ENCODE measurements at places on chromosomes 2 and 18. TPM values are rescaled to one million over a fixed set of nuclear protein-coding genes. Genes with fewer than 3 reads are reported as not detected.

DNA sequence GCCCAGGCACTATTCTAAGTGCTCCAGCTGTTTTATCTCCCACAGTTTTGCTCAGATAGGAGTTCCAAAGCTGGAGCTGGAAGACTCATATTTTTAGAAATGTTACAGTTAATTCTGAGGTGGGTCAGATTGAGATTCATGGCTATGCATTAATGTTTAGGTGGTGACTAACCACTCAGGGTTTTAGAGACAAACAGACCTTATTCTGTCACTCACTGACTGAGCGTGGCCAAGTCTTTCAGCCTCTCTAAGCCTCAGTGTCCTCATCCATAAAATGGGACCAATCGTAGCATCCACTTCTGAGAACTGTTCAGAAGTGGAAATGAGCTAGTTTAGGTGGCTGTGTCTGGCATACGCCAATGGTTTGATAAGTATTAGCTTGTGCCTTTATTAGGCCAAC lies 4.3 kb upstream of the CASP8 start:
- peaks cover 45% of the 10 kb centered on the region for H3K36me3 ChIP-seq
- DNase-seq = no peak
- H3K4me3 ChIP-seq = no peak overlapping the region
- H3K27me3 ChIP-seq = no peaks in the 10 kb centered on the region
- peaks cover 71% of the 10 kb centered on the region for H3K4me1 ChIP-seq

DNA sequence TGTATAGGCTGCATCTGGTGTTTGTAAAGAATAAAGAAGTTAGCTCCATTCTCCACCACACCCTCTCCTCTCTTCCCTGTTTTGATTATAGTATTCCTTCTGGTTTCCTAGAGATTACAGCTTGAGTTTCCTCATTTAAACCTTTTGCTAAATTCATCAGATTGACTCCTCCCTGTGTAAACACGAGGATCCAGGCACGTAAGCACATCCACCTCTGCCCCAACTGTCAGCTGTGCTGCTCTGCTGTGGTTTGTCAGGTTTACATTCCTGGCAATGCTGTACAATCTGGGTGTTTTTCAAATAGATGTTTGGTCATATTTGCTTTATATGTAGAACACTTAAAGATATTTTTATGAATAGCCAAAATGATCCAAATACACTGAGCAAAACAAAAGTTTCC lies 302.8 kb downstream of the PTGR3 start:
- H3K27me3 ChIP-seq = no peaks in the 10 kb centered on the region
- no peak overlapping the region for H3K27ac ChIP-seq
- no peak overlapping the region for H3K4me3 ChIP-seq
- peaks cover 2% of the 10 kb centered on the region for H3K4me1 ChIP-seq
- DNase-seq = no peak
- H3K36me3 ChIP-seq = peaks cover 1% of the 10 kb centered on the region

GRCh38 chr2:95383635-95384027 lies 18.9 kb upstream of the FAHD2A start:
- H3K27me3 ChIP-seq = no peaks in the 10 kb centered on the region
- DNase-seq = no peak
- no peak overlapping the region for H3K4me3 ChIP-seq
- no peak overlapping the region for H3K27ac ChIP-seq

DNA sequence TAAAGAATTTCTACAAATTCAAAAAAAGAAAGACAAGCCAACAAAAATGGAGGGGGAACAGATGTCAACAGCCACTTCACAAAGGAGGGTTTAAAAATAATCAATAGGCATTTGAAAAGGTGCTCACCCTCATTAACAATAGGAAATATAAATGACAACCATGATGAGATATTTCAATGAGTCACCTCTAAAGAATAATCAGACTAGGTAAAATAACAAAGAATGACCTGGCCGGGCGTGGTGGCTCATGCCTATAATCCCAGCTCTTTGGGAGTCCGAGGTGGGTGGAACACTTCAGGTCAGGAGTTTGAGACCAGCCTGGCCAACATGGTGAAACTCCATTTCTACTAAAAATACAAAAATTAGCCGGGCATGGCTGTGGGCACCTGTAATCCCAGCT lies 133.6 kb downstream of the KCNE4 start:
- H3K4me3 ChIP-seq = no peak overlapping the region
- H3K4me1 ChIP-seq = no peaks in the 10 kb centered on the region
- H3K27me3 ChIP-seq = no peaks in the 10 kb centered on the region
- no peak for DNase-seq

GRCh38 chr2:205868053-205868452 lies 185.8 kb downstream of the NRP2 start:
- H3K27ac ChIP-seq = no peak overlapping the region
- H3K4me3 ChIP-seq = no peak overlapping the region
- DNase-seq = no peak

Gene RFX8
- total RNA-seq = not detected

Gene FSIP2
- not detected for total RNA-seq

- H3K27me3 ChIP-seq = peaks cover 75% of the 10 kb centered on the region
- H3K4me3 ChIP-seq = peak overlapping the region; percentile 74
- DNase-seq = no peak
- H3K27ac ChIP-seq = peak overlapping the region; percentile 34
- H3K4me1 ChIP-seq = peaks cover 28% of the 10 kb centered on the region
Measured at GRCh38 chr2:205686056-205686782, 3.9 kb downstream of the NRP2 start.

DNA sequence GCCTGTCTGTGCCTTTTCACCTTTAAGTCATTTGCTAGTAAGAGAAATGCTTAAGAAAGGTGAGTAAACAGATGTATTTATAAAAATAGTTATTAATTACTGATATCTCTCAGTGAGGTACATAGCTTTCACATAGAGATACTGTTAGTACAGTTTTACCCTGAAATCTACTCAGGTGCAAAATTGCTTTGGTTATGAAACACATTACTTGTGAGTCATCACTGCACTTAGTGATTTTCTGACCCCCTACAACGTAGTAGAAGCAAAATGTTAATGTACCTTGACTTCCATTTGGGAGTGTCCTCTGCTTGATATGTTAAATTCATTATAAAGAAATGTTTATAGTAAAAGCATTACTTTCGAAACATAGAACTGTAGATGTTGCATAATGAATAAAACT lies 6.5 kb downstream of the GLS start:
- H3K36me3 ChIP-seq = peaks cover 58% of the 10 kb centered on the region
- peak overlapping the region; percentile 20 for H3K27ac ChIP-seq
- no peak for DNase-seq
- H3K27me3 ChIP-seq = no peaks in the 10 kb centered on the region
- H3K4me1 ChIP-seq = peaks cover 73% of the 10 kb centered on the region

DNA sequence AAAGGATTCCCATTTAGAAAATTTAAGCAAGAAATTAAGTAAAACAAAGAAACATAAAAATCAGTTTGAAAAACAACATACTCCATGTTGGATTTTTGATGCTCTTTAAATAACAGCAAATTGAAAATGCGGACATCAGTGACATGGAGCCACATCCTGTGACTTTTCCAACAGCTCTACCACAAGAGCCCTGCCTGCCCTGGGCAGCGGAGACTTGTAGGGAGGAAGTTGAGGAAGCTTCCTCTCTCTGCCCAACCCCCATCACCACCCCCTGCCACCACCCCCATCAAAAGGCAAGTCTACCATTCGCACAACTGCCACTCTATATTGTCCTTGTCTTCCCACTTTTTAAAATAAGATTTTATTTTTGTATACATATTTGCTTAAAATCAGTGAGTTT lies 32.8 kb upstream of the DAPL1 start:
- no peak overlapping the region for H3K4me3 ChIP-seq
- no peaks in the 10 kb centered on the region for H3K36me3 ChIP-seq
- H3K27ac ChIP-seq = no peak overlapping the region
- H3K27me3 ChIP-seq = no peaks in the 10 kb centered on the region
- H3K4me1 ChIP-seq = no peaks in the 10 kb centered on the region

Gene GULP1
- total RNA-seq = not detected

DNA sequence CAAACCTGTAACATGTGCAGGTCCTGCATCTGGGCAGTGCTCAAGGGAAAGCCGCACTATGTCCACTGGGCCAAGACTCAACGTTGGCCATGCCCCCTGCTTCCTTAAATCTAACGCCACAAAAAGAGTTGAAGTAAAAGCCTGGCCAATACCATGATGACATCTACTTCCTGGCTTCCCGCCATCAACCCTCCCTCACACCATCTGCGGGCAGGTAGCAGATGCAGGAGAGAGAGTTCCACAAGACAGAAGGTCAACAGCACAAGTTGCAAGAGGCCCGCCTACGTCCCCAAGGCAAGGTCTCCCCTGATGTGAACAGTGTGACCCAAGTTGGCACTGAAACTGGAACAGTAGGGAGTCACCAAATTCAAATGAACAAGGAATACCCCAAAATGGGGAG lies 48.4 kb downstream of the ABCG8 start:
- H3K4me1 ChIP-seq = peaks cover 7% of the 10 kb centered on the region
- H3K27me3 ChIP-seq = no peaks in the 10 kb centered on the region
- H3K27ac ChIP-seq = no peak overlapping the region
- DNase-seq = no peak
- peaks cover 40% of the 10 kb centered on the region for H3K36me3 ChIP-seq
- no peak overlapping the region for H3K4me3 ChIP-seq

Gene HK2
- total RNA-seq = 102 TPM

DNA sequence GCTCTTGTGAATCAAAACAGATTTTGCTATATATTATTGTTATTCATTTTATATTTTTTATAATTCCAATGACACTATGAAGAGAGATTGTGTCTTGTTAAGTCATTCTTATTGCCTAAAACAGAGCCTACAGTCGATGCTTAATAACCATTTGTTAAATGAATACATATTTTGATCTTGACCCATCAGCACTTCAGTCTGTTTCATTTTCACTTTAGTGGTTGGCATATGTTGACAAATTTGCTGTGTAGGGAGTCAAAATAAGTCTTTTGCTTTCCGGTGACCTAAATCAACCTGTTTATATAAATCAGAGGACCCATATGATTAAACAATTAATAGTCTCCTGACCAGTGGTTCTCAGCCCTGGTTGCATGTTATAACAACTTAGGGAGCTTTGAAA lies 97.1 kb downstream of the TXNL1 start:
- H3K27ac ChIP-seq = no peak overlapping the region
- H3K4me3 ChIP-seq = no peak overlapping the region
- no peak for DNase-seq
- H3K36me3 ChIP-seq = no peaks in the 10 kb centered on the region
- H3K4me1 ChIP-seq = no peaks in the 10 kb centered on the region

DNA sequence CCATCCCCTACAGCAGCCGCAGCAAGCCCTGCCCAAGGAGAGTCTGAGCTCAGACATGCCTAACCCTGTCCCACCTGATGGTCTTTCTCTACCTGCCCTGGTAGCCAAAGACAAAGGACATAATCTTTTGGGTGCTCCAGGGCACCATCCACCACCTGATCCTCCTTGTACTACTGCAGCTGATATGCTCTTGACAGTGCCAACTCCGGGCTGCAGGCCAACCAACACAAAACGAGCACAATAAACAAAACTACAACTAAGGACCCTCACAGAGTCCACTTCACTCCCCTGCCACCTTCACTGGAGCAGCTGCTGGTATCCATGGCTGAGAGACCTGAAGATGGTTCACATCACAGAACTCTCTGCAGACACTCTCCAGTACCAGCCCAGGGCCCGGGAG lies 106.3 kb downstream of the GRB14 start:
- no peak overlapping the region for H3K4me3 ChIP-seq
- no peaks in the 10 kb centered on the region for H3K4me1 ChIP-seq
- H3K36me3 ChIP-seq = no peaks in the 10 kb centered on the region

- H3K4me3 ChIP-seq = no peak overlapping the region
- peaks cover 9% of the 10 kb centered on the region for H3K4me1 ChIP-seq
- no peaks in the 10 kb centered on the region for H3K36me3 ChIP-seq
- no peak overlapping the region for H3K27ac ChIP-seq
- H3K27me3 ChIP-seq = peaks cover 39% of the 10 kb centered on the region
Measured at GRCh38 chr2:240456447-240457222, 21.2 kb downstream of the GPC1 start.

DNA sequence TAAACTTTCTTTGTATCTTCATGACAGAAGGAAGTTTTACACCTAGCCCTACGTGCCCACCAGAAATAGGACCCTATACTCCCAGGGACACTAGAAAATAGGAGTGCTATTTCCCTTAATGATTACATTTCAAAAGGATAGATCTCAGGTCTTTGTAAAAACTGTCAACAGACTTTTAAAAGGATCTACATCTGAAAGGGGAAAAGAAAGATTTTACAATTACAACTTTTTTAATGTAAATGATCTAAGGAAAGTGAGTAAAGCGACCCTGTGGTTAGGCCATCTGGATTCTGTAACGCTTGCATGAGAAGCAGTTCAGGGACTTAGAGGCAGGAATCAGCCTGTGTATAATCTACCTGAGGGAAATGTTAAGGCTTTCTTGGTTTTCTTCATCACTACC lies 431.8 kb upstream of the MC4R start:
- no peaks in the 10 kb centered on the region for H3K36me3 ChIP-seq
- H3K27me3 ChIP-seq = no peaks in the 10 kb centered on the region
- DNase-seq = no peak
- no peak overlapping the region for H3K27ac ChIP-seq

Gene TMEM237
- total RNA-seq = 20.4 TPM

- no peaks in the 10 kb centered on the region for H3K4me1 ChIP-seq
- no peak overlapping the region for H3K4me3 ChIP-seq
- H3K27me3 ChIP-seq = no peaks in the 10 kb centered on the region
Measured at GRCh38 chr2:147382322-147382948, 462.4 kb upstream of the ACVR2A start.

GRCh38 chr2:133561045-133561852 lies 7.0 kb downstream of the NCKAP5 start:
- H3K4me1 ChIP-seq = no peaks in the 10 kb centered on the region
- H3K4me3 ChIP-seq = no peak overlapping the region
- H3K27me3 ChIP-seq = peaks cover 4% of the 10 kb centered on the region
- no peak for DNase-seq
- H3K36me3 ChIP-seq = no peaks in the 10 kb centered on the region
- no peak overlapping the region for H3K27ac ChIP-seq

DNA sequence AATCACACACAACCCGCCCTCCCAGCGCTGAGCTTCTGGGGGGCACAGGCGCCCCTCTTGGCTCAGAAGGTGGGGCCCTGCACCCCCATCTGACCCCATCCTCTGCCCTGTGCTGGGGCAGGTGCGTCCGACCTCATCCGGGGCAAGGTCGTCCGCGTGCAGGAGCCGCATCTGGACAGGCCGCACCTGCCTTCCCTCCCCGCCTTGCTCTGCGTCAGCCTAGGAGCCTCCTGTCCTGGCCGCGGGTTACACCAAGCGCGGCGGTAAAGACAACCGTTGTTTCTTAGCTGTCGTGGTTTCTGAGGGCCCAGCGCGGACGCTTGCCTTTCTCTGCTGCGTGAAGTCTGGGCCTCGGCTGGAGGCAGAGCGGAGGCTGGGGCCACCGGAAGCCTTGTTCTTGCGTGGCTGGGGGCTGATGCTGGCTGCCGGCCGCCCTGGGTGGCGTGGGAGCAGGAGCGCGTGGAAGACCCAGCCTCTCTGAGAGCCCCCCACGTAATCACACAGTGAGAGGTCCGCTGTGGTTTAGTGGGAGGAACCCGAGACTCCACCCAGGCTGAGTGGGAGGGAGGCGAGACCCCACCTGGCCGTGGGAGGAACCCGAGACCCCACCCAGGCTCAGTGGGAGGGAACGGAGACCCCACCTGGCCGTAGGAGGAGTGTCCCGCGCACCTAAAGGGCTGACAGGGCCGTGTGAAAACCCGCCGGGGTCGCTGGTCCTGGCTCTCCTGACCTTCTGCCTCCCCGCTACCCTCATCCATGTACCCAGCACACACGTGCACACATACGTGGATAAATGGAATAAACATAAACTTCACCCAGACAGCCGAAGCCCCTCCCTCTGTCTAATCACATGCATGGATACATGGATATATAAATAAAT lies 51.8 kb downstream of the KCNG2 start:
- no peak overlapping the region for H3K4me3 ChIP-seq
- H3K36me3 ChIP-seq = no peaks in the 10 kb centered on the region
- H3K27ac ChIP-seq = no peak overlapping the region

GRCh38 chr2:3604207-3604877 lies 9.4 kb downstream of the COLEC11 start:
- H3K36me3 ChIP-seq = no peaks in the 10 kb centered on the region
- no peak for DNase-seq
- peaks cover 4% of the 10 kb centered on the region for H3K27me3 ChIP-seq
- no peak overlapping the region for H3K27ac ChIP-seq
- H3K4me3 ChIP-seq = no peak overlapping the region
- H3K4me1 ChIP-seq = peaks cover 21% of the 10 kb centered on the region

Measured in activated naive CD8-positive, alpha-beta T cell treated with anti-CD3 and anti-CD28 coated beads for 36 hours (primary cell).